ENCODE measurements at places on chromosomes 11 and 22.

DNA sequence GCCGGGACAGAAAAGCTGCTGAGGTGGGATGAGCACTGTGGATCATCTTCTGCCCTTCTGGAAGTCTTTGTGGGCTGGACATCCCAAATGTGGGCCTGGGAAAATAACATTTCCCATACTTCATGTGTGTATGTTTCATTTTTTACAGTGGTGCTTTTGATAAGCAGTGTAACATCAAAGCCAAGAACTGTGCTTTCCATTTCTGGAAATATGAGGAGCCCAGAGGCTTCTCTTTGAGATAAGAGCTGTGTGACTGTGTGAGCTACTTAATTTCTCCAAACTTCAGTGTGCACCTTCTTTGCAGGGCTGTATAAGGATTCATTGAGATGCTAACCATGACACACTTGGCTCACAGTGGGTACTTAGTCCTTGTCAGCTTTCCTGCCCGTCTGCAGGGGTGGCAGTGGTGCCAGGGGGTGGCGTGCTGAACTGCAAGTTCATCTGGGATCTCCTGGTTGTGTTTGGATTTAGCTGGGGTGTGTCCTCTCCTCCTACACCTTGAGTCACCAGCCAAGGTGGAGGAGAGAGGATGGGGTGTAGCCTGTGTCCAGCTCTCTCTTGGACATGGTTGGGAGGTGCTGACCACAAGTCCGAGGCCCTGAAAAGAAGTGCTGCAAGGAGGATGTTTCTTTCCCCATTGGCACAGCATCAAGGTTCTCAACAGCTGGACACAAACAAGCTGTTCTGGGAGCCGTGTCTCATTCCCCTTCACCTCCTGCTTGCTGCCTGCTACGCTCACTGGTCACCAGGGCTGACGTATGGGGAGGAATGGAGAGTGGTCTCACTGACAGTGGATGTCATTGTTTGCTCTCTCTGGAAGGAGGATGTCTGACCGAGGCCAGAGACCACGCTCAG, 139.4 kb downstream of the TEAD1 start:
- DNase-seq: peak; percentile 29

DNA sequence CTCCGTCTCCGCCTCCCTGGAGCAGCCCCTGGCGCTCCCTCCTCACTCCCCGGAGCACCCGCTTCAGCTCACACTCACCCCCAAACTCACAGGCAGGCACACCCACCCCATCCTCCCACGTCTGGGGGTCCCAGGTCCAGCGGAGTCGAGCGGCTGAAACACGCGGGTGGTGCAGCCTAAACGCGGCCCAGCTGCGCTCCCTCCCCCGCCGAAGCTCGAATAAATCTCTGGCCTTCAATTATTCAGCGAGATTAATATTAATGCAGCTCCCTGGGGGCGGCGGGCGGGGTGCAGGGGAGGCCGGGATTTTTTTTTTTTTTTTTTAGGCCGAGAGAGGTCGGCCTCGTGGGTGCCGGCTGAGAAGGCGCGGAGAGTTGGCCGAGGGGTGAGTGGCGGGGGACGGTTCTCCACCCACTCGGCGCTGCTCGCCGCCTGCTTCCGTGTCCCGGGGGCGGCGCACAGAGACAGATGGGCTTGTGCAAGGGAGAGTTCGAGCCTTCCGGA, 524 bp upstream of the SLC1A2 start:
- peak; percentile 5 for DNase-seq

DNA sequence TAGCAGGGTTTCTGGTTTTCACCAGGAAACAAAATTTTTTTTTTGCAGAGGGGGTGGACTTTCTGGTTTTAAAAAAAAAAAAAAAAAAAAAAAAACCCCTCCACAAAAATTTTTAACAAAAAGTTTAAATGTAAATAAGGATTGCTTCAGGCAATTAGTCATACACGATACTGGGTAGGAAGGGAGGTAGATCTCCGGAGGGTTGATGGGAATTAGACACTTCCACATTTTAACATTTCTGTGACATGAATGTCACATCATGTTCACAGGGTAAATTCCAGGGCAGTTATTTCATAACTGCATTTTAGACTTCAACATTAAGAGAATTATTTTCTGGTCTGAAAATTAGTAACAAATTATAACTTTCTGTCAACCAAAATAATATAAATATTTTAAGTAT, 15.9 kb downstream of the NUP98 start:
- peak; percentile 25 for DNase-seq

DNA sequence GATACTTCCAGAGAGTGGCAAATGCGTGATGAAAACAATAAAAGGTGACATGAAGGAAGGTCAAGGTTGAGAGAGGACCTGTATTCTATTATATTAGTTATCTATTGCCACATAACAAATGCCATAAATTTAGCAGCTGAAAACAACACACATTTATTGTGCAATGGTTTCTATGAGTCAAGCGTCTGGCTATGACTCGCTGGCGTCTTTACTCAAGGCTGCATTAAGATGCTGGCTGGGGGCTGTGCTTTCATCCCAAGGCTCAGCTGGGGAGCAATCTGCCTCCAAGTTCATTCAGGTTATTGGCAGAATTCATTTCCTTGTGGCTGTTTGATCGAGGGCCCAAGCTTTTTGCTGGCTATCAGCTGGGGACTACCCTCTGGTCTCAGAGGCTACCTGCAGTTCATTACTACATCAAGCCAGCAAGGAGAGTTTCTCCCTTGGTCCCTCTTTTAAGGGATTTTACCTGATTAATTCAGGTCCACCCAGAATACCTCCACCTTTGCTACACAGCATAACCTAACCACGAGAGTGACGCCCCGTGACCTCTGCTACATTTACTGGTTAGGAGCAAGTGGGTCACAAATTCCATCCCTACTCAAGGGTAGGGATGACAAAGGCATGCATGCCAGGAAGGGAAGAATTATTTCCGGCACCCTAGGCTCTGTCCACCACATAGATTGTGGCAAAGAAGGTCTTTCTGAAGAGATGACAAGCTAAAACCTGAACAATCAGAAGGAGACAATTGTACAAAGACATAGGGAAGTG, 549.1 kb downstream of the MN1 start:
- DNase-seq: peak; percentile 98

DNA sequence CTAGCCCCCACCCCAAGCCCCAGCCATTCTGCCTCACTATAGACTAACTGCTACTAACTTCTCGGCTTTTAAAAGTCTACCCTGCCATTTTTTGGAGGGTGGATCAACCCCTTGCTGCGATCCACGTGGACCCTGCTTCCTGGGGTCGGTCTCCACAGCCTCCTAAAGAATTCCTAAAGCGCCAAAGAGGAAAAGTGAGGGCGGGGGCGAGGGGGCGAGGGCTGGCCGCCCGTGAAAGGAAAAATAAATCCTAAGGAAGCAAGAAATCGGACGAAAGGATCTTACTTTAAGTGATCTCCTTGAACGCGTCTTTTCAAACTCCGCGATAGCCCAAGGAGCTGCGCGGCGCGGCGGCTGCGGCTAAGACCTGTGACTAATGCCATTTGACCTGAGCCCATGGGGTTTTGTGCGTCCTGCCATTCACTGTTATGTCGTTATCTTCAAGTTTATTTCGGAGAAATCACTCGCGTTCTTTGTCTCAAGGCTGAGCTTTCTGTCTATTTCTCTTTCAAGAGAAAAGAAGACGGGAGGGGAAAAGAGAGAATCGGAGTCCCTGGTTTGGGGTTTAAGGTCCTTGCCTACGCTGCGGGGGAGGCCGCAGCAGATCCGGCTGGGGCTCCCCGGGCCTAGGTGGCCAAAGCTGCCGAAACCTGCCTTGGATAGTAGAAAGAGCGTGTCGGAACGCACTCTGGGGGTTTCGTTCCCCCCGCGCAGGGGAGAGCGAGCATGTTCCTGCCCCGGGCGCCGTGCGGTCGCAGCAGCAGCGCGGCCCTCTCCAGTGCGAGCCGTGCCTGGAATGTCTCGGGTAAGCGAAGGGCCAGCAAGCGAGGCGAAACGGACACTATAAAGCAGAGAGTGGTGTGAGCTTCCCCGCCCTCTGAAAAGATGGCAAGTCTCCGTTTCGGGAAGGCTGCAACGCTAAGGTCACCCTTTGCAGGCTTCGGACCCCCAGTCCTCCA, 2.8 kb upstream of the DBX1 start:
- no peak for DNase-seq

DNA sequence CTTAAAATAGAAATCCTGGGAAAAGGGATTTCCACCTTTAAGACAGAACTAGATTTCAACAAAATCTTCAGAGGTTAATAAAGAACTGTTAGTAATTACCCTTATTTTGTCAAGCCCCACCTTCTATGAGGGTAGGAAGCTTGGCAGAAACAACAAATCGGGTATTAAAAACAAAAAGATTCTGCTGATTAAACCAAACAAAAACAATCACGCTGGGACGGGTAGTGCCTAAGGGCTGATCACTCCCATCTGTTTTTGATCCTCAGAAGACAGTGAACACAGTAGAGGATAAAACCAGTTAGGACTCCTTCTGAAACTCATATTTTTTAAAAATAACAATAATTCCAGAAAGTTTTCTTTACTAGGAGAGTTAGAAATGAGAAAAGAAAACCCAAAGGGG, 441.3 kb upstream of the API5 start:
- no peak for DNase-seq

DNA sequence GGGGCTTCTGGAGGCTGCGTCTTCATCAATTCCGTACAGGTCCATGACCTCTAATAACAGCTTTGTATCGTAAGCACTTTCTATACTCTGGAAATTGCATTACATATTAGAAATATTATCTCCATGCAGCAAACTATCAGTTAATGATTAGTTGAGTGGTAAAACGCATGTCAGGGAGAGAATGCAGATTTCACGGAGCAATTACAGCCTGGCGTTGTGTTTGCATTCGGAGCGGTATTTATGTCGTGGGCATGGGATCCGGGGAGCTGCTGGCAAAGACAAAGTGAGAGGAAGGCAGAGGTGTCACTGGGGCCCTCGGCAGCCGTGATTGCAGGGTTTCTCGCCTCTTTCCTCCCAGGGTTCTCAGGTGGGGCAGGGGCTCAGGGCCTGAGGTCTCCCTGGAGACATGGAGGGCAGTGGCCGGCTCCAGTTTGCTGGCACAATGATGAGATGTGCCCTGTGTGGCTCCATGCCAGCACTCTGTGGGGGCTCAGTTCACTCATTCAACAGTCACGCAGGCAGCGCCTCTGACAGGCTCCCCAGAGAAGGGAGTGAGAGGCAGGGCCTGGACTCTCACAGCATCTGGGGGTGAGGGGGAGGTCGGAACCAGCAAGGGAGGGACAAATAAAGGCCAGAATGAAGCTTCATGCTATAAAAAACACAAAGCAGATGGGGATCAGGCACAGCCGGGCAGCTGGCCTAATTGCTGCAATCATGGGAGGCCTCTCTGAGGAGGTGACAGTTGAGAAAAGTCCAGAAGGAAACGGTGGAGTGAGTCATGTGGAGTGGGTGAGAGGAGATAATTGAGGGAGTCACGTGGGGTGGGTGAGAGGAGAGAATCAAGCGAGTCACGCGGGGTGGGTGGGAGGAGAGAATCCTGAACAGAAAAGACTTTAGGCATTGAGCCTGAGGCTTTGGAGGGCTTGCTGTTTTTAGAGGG, 1002.7 kb downstream of the BRD1 start:
- peak; percentile 12 for DNase-seq

- peak; percentile 39 for DNase-seq
These were observed 765 bp downstream of the RCOR2 start for GRCh38 chr11:63915961-63916836.

DNA sequence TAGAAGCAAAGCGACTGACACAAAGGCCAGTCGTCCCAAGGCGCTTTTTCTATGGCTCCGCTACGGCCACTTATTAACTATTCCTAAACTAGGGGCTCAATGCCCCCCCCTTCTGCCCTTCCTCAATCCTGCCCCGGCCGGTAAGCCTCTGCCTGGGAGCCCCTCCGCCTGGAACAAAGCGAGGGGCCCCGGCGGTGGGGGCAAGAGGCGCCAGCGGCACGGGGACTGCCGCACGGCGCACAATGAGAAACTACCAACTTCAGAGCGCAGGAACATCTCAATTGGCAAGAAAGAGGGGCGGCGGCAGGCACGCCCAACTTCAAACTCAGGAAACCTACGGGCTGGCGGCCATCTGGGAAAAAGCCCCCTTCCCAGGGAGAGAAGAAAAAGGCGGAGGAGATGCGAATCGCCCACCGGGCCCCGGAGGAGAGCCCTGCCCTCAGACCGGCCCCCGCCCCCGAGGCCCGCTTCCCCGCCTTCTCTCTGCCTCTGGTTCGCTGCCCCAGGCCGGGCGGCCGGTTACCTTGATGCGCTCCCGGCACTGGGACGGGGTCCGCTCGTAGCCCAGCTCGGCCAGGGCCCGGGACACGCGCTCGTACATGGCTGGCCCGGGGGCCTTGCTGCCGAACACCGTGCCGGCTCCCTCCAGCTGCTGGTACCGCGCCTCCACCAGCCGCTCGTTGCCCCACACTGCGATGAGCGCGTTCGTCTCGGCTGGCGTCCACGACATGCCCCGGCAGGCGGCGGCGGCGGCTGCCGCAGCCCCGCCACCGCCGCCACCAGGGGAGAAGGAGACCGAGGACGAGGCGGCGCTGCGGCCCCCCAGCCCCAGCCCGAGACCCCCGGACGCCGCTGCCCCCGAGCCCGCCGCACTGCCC, 619 bp downstream of the MSANTD2 start:
- DNase-seq: peak; percentile 3

GRCh38 chr11:110169738-110170137, 76.5 kb downstream of the ZC3H12C start:
- no peak for DNase-seq

GRCh38 chr11:62880231-62880802, 379 bp upstream of the SLC3A2 start:
- DNase-seq: peak; percentile 67

DNA sequence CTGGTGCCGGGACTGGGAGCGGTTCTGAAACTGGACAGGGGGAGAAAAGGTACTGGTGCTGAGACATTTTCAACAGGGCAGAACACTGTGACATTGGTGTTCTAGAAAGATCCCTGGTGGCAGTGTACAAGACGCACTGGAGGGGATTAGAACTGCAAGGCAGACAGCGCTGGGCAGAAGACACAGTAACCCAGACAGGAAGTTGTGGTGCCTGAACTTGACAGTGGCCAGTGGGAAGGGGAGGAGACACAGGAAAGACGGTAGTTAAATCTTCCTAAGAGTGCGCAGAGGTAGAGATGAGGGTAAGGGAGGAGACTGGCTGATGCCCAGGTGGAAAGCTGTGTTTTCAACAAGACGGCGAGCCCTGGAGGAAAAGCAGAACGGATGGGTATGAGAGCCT, 24.5 kb downstream of the FAM227A start:
- no peak for DNase-seq

DNA sequence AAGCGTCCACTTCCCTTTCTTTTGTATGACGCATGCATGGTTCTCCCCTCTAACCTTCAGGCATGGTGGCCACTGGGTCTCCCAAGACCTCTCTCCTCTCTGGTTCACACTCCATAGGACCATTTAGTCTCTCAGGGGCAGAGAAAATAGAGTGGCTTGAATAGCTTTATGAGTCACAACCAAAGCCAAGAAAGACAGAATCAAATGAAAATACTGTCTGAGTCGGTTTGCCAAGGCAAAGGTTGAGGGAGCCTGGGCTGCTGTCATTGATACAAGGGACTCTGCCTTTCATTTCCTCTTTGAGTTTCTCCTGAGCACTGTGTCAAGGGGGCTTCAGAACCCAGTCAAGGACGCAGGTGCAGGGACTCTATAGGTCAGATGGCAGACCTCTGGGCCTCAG, 44.2 kb downstream of the TENM4 start:
- no peak for DNase-seq

DNA sequence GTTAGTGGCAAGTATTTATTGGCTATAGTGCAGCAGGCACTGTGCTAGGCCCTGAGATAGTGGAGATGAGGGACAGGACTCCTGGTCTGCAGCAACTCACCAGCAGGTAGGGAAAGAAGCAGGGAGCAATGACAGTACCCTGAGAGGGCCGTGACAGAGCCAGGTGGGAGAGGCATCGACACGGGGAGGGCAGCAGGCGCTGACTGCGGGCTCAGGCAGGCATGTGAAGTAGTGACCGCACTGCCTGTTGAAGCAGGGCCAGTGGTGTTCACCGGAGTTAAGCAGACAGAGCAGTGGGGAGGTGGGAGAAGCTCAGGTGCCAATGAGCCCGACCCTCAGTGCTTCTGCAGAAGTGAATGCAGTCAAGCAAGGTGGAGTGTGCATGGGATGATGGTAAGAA, 43.7 kb upstream of the ADA2 start:
- no peak for DNase-seq

Data from fibroblast of upper back skin (primary cell).